ENCODE measurements at places on chromosomes 11 and 22.

- no peak for DNase-seq
These were observed 47.2 kb upstream of the AKIP1 start for GRCh38 chr11:8863838-8864237.

DNA sequence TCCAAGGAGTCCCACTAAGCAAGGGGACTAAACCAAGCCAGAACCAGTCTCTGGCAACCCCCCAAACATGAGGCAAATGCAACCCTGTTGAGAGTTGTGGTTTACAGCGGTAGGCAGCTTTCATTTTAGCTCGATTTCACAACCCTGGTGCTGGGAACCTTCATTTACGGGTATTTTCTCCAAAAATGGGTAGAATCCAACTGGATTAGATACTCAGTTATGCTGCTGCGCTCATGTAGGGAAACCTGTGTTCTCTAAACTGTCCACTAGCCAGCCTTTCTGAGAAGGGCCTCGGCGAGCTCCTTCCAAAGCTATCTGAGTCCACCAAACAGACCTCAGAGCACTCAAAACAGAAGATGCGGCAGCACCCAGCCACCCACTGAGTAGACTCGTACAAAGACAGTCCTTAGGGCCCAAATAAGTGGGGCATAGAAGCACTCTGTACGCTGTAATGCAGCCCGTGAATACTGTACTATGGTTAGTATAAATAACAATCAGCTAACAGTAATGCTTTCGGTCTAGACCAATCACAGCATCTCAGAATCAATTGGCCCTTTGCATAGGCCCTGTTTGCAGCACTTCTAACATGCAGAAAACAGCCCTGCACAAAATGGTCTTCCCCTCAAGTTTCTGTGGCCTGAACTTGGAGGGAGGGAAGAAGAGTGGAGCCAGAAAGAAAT is 104.7 kb downstream of the ETS1 start:
- no peak for DNase-seq

DNA sequence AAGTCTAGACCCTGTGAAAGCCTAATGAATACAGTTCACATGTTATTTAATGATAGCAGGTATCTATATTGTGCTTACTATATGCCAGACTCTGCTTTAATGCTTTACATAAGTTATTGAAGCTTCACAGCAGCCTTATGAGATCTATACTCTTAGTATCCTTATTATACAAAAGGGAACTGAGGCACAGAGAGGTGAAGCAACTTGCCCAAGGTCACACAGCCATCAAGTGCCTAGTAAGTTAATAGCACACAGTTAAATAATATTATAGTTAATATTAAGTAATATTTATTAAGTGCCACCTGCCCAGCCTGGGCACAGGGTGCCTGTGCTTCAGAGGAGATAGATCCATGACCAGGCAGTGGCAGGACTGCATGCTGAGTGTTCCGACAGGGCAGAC is 78.1 kb downstream of the TP53I11 start:
- DNase-seq: no peak

GRCh38 chr11:66133216-66133775 is 63.2 kb downstream of the PACS1 start:
- no peak for DNase-seq

DNA sequence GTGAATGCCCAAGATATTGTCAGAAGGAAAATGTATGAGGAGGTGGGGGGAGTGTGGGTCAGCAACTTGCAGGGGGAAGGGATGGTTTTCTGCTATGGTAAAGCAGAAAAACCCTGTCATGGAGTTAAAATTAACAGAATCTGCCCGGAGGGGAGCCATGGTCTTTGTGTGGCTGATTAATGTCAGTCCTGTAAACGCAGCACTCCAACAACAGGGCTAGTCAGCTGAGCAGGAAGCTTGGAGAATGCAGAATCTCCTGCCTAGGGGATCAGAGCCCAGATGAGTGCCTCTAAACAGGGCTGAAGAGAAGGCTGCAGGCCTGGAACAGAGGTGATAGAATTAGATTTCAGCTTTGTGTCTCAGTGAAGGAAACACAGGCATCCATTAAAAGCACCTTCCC is 140.9 kb upstream of the MTNR1B start:
- no peak for DNase-seq

DNA sequence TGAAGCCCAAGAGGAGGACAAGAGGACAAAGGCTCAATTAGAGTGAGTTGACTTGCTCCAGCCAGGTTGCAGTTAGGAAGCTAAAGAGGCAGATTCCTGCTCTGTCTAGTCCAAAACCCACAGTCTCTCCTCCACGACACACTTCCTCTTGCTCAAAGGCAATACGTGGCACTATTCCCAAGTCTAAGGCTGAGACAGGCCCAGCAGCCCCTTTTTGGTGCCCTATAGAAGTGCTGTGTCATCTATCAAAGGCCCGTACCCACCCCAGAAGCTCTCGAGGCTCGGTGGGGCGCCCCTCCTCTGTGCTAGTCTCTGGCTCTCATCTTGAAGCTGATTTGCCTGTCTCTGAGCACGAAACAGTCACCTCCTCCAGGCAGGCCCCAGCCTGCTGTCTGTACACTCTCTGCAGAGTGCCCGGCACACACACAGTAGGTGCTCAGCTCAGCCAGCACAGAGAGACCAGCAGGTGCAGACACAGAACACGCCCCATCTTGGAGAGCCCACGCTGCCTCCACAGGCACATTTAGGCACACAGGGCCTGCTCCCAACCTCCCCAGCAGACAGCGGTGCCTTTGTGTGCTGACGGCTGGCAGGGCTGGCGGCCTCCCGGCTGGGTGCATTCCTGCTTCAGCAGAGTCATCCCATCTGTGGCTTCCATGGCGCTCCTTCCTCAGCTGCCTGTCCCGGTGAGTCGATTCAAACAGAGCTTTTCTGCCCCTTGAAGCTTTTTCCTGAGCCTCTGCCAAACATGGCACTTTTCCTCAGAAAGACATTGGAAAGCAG is 52.8 kb downstream of the MYH9 start:
- DNase-seq: no peak

DNA sequence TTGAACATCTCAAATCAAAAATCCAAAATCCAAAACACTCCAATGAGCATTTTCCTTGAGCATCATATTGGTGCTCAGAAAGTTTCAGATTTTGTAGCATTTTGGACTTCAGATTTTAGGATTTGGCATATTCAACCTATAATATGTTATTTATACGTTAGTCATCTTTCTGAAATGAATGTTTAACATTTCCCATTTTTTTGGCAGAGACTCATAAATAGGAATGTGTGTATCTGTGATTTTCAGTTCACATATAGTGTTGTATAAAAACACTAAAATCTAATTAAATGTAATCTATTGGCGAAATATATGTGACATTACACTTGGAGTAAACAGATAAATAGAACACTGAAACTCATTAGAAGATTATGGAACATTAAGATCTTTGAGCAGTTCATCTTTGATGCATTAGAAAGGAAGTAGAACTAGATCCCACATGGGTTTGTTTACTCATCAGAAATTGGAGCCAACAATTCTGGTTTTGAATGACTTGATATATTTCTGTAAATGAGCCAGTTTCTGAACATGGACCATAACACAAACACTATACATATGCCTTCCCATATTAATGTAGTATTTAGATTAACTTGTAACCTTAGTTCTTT is 153.1 kb downstream of the UVRAG start:
- no peak for DNase-seq

- DNase-seq: no peak
These were observed 289.7 kb downstream of the ST3GAL4 start for GRCh38 chr11:126645186-126645585.

DNA sequence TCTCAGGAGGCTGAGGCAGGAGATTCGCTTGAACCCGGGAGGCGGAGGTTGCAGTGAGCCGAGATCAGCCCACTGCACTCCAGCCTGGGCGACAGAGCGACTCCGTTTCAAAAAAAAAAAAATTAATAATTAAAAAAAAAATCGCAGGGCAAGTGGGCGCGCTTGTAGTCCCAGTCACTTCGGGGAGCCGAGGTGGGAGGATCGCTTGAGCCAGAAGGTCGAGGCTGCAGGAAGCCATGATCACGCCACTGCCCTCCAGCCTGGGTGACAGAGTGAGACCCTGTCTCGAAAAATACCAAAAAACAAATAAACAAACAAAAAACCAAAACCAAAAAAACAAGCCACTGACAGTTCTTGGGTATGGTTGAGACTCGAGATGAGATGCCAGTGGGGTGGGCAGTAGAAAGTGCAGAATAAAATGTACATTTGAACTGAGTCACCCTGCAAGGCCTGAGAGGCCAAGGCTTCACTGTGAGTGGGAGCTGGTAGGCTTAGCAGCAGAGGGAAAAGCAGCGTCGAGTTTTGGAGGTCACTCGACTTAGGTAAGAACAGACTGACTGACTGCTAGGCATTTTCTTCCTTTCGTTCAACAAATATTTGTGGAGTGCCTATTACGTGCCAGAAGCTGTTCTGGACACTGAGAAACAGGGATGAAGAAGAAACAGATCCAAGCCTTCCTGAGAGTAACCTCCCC is 635 bp upstream of the LDHA start:
- DNase-seq: peak; percentile 12

- no peak for DNase-seq
These were observed 22.9 kb upstream of the RCE1 start for GRCh38 chr11:66820381-66820780.

- no peak for DNase-seq
These were observed 63.4 kb downstream of the NAT10 start for GRCh38 chr11:34168642-34169420.

DNA sequence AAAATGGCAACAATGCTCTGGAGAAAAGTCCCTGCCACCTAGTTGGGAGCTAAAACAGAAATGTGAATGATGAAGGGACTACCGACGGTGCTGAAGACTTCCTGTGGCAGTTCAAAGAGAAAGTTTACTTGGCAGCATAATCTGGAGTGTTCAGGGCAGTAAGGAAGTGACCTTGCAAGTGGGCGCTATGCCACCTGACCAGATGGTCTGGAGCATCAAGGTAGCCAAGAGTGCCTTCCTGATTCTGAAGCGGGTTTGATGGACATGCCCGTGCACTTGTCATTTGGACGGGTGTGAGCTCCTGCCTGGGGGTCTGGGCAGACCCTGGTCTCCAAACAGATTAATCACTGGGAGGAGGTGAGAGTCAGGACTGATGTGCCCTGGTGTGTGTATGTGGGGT is 1.8 kb upstream of the SNX19 start:
- DNase-seq: no peak

GRCh38 chr11:85857098-85857497 is 1.9 kb downstream of the CCDC83 start:
- no peak for DNase-seq

GRCh38 chr11:11312738-11313137 is 40.3 kb downstream of the CSNK2A3 start:
- no peak for DNase-seq

- no peak for DNase-seq
These were observed 2.8 kb upstream of the MMP1 start for GRCh38 chr11:102800767-102801166.

GRCh38 chr11:133181066-133181465 is 351.2 kb downstream of the OPCML start:
- DNase-seq: no peak

DNA sequence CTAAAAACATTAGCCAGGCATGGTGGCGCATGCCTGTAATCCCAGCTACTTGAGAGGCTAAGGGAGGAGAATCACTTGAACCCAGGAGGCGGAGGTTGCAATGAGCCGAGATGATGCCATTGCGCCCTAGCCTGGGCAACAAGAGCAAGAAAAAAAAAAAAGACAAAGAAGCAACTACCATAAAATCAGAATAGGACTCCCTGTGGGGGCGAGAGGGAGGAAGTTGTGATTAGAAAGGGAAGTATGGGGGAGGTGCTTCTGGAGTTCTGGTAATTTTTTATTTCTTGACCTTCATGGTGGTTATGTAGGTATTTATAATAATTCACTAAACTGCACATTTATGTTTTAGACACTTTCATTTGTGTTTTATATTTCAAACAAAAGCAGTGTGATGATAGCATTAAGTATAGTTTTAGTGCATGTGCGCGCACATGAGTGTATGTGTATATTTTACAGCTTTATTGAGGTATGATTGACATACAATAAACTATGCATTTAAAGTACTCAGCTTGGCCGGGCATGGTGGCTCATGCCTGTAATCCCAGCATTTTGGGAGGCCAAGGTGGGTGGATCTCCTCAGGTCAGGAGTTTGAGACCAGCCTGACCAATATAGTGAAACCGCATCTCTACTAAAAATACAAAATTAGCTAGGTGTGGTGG is 43.5 kb downstream of the SIK2 start:
- DNase-seq: no peak

DNA sequence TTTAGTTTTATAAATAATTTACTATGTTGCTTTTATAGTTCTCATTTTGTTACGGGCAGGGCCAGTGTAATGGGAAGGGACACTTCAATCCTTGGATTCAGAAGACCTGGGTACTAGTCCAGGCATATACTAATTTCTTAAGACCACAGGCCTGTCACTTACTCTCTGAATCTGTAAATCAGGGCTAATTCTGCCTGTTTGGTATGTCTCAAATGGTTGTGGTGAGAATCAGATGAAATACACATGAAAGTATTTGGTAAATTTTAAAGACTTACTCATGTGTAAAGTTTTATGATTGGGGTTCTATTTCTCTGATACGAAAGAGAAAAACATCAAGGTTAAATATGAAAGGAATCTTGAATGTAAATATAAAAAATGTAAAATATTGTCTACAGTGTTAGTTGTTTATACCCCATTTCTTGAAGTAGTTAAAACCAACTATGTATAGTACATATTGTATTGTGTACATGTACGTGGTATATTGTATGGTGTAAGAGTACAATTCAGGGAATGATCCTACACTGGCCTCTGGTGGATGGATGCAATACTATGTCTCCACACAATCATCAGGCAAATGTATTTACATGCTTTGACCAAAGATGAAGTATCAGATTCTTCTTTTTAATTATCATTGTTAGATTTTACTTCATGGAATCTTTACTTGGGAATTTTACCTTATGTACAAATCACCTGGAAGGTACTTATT is 24.5 kb upstream of the RAG2 start:
- no peak for DNase-seq

GRCh38 chr22:49691256-49691655 is 136.4 kb downstream of the BRD1 start:
- DNase-seq: no peak

DNA sequence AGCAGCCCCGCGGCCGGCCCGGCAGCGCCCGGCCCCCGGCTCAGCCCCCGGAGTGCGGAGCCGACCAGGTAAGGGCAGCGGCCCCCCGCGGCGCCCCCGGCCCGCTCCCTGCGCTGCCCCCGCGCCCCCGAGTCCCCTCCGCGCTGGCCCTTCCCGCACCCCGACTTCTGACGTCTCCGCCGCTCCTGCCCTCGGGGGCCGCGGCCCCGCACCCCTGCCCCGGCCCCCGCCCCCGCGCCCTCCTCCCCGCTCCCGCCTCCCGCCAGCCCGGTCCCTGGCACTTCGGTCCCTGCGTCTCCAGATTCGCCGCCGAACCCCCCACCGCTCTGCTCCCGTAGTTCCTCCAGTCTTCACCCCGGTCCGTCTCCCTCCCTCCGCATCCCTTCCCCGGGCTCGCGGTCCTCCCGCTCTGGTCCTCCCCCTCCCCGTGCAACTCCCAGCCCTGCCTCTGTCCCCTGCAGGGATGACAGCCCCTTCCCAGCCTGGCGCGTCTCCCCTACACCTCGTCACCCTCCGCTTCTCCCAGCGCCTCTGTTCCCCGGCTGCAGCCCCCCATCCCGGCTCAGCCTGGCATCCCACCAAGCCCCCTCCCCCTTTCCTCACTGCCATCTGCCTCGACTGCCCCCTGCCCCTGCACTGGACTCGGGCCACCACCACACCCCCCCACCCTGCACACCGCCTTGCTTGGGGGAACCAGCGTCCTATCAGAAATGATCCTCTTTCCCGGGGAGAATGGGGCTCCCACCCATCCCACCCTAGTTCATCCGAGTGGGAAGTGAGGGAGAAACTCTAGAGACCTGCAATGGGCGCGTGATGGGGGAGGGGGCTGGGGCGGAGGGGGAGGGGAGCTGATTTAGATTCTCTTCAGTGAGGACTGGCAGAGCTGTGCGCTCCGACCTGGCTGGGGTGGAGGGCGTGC is 531 bp downstream of the GRIK4 start:
- no peak for DNase-seq
